Adrenal gland (tissue), 19 donors: ENCODE measurements at places on chromosomes 1 and 21.
A peak's percentile ranks its signal among the peaks of the same experiment; 100 is the strongest.

DNA sequence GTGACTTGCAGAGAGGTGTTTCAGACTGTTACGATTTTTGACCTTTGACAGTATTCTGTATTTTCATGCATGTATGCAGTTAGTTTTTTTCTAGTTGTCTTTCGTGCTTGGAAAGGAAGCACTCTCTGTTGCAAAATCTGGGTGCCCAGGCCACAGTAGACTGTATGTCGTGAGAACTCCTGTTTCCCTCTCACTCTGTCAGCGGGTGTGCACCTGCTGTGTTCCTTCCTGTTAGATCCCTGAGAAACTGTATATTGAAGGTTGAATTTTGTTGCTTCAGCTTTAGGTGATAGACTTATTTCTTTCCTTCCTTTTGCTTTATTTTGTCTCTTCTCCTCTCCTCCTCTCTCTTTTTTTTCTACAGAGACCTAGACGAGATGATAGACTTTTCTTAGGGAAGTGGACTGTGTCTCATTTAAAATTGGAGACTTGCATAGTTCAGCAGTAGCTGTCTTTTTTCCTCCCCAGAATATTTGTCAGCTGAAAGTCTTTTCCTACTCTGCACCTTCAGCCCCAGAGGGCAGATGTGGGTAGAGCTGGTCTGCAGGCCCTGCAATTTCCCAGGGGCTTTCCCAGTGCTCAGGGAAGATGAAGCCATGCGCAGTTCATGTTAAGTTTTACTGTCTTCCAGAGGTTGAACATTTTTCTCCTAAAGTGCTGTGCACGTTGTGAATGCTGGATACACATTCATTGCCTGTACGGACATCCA lies 1.4 kb downstream of the TRAPPC10 start:
- H3K27ac ChIP-seq, result peak overlapping the region; percentile 92
- H3K27me3 ChIP-seq, result no peaks in the 10 kb centered on the region
- H3K4me1 ChIP-seq, result peaks cover 39% of the 10 kb centered on the region
- H3K36me3 ChIP-seq, result no peaks in the 10 kb centered on the region
- peak overlapping the region; percentile 65 for H3K4me3 ChIP-seq

GRCh38 chr1:15095496-15095875 lies 58.1 kb upstream of the TMEM51 start:
- no peak for DNase-seq
- H3K27me3 ChIP-seq, result no peaks in the 10 kb centered on the region
- H3K27ac ChIP-seq, result no peak overlapping the region
- no peaks in the 10 kb centered on the region for H3K4me1 ChIP-seq
- H3K4me3 ChIP-seq, result no peak overlapping the region

DNA sequence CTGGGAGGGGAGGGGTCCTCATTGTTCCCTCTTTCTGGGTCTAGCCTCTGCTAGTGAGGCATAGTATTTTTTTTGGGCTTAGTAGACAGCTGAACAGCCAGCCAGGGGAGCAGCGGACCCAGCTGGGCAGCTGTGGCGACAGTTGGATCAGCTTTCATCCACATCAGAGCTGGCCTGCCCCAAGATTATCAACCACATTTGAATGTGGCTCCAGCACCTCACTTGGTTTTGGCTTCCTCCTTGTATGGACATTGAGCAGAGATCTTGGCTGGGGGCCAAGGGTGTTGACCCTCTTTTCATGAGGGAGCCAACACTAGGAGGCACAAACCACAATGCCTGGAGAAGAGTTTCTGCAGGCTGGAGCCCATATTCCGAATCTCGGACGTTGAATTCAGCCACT lies 25.0 kb downstream of the WNT4 start:
- H3K4me1 ChIP-seq, result peaks cover 7% of the 10 kb centered on the region
- H3K4me3 ChIP-seq, result no peak overlapping the region
- no peak for DNase-seq
- no peak overlapping the region for H3K27ac ChIP-seq
- no peaks in the 10 kb centered on the region for H3K36me3 ChIP-seq
- H3K27me3 ChIP-seq, result no peaks in the 10 kb centered on the region

DNA sequence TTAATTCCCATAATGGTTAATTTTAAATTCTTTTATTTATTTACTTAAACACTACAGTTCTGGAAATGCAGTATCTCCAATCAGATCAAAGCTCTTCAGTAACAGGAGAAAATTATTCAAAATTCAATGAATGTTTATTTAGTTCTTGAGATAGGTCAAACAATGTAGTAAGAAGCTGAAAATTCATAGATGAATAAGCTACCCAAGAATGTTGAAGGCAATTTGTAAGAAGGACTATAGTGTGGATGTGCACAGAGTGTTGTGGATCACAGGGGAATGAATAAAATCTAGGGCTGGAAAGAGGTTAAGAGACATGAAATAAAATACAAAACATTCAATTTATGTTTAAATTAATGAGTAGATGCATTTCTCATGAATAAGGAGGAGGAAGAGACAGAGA lies 72.0 kb downstream of the OLFM3 start:
- DNase-seq, result no peak
- no peaks in the 10 kb centered on the region for H3K27me3 ChIP-seq
- no peak overlapping the region for H3K27ac ChIP-seq

DNA sequence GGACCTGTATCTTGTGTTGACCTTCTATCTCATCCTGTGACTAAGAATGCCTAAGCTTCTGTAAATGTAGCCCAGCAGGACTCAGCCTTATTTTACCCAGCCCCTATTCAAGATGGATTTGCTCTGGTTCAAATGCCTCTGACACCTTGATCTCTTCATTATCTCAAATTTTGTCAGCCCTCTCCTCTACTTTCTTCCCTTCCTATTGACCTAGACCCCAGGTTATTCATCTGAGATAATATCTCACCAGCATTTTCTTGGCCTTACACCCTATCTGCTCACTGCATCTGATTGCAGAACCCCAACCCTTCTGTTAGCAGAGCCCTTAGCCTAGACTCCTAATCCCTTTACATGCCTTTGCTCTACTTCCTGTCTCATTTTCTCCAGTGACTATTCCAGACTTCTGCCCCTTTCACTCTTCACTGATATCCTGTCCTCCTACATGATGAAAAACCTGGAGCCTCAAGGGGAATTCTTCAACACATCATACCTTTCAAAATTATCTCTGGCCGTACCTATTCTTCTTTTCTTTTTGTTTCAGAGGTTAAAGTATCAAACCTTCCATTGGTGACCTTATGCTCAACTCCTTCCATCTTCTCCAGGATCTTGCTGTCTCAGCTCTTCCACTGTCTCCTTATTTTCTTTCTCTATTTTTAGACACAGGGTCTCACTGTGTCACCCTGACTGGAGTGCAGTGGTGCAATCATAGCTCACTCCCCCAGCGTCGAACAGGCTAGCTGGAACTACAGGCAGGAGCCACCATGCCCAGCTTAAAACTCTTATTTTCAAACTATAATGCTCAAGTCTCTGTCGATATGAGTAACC lies 44.9 kb downstream of the WDR64 start:
- no peak overlapping the region for H3K4me3 ChIP-seq
- peaks cover 4% of the 10 kb centered on the region for H3K4me1 ChIP-seq

GRCh38 chr1:212188599-212189351 lies 96.4 kb upstream of the PPP2R5A start:
- no peaks in the 10 kb centered on the region for H3K36me3 ChIP-seq
- no peaks in the 10 kb centered on the region for H3K4me1 ChIP-seq
- no peak for DNase-seq
- H3K27ac ChIP-seq, result no peak overlapping the region

GRCh38 chr1:71269818-71270217 lies 189.0 kb upstream of the ZRANB2 start:
- no peak overlapping the region for H3K27ac ChIP-seq
- H3K36me3 ChIP-seq, result no peaks in the 10 kb centered on the region
- no peaks in the 10 kb centered on the region for H3K4me1 ChIP-seq

DNA sequence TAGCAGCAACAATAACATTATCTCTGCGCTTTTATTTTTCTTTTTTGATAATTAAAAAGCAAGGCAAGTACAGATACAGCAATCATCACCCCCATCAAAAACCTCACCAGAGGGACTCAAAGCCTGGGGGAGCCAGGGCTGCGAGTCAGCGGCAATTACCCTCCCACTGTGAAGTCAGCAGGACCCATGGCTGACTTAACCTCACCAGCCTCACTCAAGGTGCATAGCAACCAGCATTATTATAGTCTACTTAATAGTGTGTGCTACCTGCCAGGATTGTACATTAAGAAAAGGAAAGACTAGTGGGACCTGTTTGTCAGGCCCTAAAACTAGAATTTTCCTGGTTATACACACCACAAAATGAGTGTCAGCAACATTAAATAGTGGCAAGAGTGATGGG lies 28.9 kb upstream of the SERBP1 start:
- H3K4me3 ChIP-seq, result no peak overlapping the region
- H3K4me1 ChIP-seq, result no peaks in the 10 kb centered on the region
- no peak for DNase-seq
- no peaks in the 10 kb centered on the region for H3K27me3 ChIP-seq
- no peak overlapping the region for H3K27ac ChIP-seq

- no peak overlapping the region for H3K4me3 ChIP-seq
- H3K36me3 ChIP-seq, result no peaks in the 10 kb centered on the region
- H3K27ac ChIP-seq, result no peak overlapping the region
- H3K27me3 ChIP-seq, result no peaks in the 10 kb centered on the region
- DNase-seq, result no peak
Observed at GRCh38 chr1:26277261-26277661, 2.6 kb upstream of the SH3BGRL3 start.

GRCh38 chr1:11054666-11055065 lies 5.2 kb downstream of the SRM start:
- no peaks in the 10 kb centered on the region for H3K27me3 ChIP-seq
- H3K4me3 ChIP-seq, result no peak overlapping the region
- DNase-seq, result no peak
- H3K4me1 ChIP-seq, result peaks cover 11% of the 10 kb centered on the region
- peaks cover 23% of the 10 kb centered on the region for H3K36me3 ChIP-seq
- H3K27ac ChIP-seq, result no peak overlapping the region

DNA sequence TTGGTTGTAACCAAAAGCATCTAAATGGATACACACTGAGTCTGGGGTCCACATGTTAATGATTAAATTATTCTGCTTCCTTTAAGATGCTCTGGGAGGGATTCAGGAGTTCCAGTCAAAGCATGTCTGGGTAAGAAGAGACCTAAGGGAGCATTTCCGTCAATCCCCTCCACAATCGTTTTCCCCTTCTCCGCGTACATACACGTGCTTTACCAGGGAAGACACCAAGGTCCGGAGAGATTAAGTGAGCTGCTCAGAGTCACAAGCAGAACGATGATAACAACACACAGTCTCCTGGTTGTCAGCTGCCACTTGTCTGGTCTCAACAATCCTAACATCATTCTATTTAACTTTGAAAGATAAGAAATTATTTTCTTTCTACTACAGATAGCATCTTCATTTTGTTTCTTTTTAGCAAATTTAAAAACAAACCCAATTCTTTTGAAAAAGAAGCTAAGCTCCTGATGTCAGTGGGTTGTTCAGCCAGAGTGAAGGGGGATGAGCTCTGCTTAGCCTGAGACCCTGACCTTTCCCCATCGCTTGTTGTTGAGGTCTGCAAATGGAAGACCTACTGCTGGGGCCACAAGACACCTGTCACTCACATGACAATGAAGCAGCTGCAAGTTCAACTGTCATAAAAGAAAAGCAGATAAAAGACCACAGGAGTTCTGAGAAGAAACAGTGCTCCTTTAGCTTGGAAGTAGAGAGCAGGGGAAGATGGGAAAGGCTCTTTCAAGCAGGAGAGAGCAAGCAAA lies 4.5 kb downstream of the PAFAH2 start:
- H3K36me3 ChIP-seq, result no peaks in the 10 kb centered on the region
- no peak for DNase-seq
- no peak overlapping the region for H3K27ac ChIP-seq
- H3K4me3 ChIP-seq, result no peak overlapping the region
- peaks cover 11% of the 10 kb centered on the region for H3K4me1 ChIP-seq
- H3K27me3 ChIP-seq, result no peaks in the 10 kb centered on the region

DNA sequence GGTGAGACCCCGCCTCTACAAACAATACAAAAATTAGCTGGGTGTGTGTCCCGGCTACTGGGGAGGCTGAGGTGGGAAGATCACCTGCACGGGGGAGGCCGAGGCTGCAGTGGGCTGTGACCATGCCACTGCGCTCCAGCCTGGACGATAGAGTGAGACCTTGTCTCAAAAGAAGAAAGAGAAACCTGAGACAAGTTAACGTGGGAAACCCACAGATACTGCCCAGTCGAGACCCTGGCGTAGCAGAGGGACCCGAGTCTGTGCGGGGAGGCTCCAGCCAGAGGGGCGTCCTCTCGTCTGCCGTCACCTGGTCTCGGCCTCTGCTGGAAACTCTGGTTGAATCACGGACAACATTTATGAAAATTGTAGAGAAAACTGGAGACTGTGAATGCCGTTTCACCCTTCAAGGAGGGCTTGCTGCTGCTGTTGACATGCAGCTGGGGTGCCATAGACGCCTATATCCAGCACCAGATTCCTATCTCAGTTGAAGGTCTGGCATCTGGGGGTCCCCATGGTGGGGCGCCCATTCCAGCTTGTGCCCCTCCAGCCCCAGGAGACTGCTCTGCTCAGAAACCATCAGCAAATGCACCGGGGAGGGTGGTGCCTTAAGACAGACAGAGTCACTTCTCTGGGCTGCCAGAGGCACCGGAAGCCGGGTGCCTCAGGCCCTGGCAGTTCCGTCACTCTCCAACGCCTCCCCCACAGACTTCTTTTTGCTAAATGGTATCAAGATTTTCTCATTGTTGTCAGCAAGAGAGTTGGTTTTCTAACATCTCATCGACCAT lies 13.6 kb upstream of the CDK11B start:
- H3K36me3 ChIP-seq, result peaks cover 42% of the 10 kb centered on the region
- DNase-seq, result no peak
- no peak overlapping the region for H3K4me3 ChIP-seq
- no peak overlapping the region for H3K27ac ChIP-seq
- H3K4me1 ChIP-seq, result no peaks in the 10 kb centered on the region
- H3K27me3 ChIP-seq, result no peaks in the 10 kb centered on the region

GRCh38 chr1:55473661-55474060 lies 258.5 kb upstream of the USP24 start:
- no peak for DNase-seq
- H3K4me3 ChIP-seq, result no peak overlapping the region
- no peaks in the 10 kb centered on the region for H3K27me3 ChIP-seq
- H3K4me1 ChIP-seq, result no peaks in the 10 kb centered on the region
- no peaks in the 10 kb centered on the region for H3K36me3 ChIP-seq
- H3K27ac ChIP-seq, result no peak overlapping the region

DNA sequence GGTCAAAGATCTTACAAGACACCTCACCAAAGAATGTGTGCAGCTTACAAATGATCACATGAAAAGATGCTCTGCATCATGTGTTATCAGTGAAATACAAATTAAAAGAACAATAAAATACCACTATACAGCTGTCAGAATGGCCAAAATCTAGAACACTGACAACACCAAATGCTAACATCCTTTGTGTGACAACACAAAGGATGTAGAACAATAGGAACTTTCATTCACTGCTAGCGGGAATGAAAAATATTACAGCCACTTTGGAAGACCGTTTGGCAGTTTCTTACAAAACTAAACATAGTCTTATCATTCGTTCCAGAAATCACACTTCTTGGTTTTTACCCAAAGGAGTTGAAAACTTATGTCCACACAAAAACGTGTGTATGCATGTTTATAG lies 20.6 kb upstream of the SELP start:
- no peak overlapping the region for H3K4me3 ChIP-seq
- no peaks in the 10 kb centered on the region for H3K27me3 ChIP-seq
- no peak for DNase-seq
- H3K36me3 ChIP-seq, result no peaks in the 10 kb centered on the region
- H3K27ac ChIP-seq, result no peak overlapping the region
